T-helper 17 cell (primary cell): ENCODE measurements at places on chromosomes 2 and 18. TPM values are rescaled to one million over a fixed set of nuclear protein-coding genes. Genes with fewer than 3 reads are reported as not detected.

DNA sequence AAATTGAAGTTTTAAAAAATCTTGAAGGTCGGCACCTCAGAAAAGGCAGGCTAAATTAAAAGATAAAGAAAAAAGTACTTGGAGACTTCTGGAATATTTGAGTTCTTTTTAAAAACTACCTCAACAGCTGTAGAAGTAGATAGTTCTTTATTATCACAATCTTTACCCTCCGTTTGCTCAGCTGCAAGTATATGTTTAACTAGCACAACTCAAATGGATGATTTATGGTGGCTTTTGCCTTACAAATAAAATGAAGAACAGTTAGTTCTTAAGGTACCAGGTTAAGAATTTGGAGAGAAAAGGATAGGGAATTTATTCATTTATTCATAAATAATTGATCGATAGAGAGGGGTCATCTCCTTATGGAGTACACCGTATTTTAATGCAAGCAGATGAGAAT is 237.6 kb upstream of the FOSL2 start:
- no peak for DNase-seq

DNA sequence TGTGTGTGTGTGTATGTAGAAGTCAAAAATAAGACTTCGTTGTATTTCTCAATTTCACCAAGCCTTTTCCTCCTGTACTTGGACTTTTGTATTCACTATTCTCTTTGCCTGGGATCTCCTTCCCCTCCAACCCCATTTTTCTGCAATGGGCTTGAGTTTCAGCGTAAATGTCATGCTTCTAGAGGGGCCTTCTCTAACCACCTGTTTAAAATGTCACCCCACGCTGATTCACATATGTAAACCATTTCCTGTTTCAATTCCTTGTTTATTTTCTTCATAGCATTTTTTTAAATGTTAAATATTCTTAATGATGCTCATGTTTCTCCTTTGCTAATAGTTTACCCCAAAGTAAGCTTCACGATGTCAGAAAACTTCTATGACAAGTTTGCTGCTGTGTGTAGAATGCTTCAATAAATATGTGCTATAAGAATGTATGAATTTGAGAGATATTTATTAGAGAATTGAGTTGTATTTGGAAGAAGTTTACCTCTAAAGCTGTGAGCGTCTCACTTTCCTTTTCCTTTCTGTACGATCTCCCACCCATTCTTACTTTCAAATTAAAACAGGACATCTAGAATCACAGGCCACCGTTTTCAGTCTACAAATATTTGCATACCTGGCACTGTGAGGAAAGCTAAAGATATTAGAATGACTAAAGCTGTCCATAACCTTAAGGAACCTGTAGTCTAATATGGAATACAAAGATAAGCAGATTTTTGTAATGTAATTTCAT is 762.4 kb downstream of the LRRTM4 start:
- no peak for DNase-seq

GRCh38 chr2:227154986-227155774 is 8.8 kb downstream of the COL4A4 start:
- DNase-seq: no peak

DNA sequence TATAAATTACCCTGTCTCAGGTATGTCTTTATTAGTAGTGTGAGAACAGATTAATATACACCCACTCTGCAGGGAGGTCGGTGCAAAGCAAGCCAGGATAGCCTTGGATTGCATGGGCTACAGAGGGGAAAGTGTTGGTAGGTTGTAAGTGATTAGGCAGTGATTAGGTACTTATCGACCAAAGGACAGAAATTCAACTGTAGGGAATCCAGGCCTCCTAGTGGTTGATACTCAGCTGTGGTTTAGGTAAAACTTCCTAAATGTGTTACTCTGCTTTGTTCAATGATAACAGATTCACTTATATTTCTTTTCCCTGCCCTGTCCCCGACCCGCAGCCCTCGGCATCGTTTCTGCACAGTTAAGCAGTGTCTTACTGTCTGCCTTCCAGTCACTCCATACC is 444.0 kb downstream of the FIGN start:
- no peak for DNase-seq

- no peak for DNase-seq
These were observed 193.4 kb downstream of the HAUS1 start for GRCh38 chr18:46297621-46298020.

- DNase-seq: no peak
These were observed 679.2 kb downstream of the CNTNAP5 start for GRCh38 chr2:124704071-124704925.

GRCh38 chr18:69839497-69839896 is 108.2 kb downstream of the CD226 start:
- DNase-seq: no peak

- DNase-seq: no peak
These were observed 26.9 kb downstream of the C18orf63 start for GRCh38 chr18:74342416-74343043.

DNA sequence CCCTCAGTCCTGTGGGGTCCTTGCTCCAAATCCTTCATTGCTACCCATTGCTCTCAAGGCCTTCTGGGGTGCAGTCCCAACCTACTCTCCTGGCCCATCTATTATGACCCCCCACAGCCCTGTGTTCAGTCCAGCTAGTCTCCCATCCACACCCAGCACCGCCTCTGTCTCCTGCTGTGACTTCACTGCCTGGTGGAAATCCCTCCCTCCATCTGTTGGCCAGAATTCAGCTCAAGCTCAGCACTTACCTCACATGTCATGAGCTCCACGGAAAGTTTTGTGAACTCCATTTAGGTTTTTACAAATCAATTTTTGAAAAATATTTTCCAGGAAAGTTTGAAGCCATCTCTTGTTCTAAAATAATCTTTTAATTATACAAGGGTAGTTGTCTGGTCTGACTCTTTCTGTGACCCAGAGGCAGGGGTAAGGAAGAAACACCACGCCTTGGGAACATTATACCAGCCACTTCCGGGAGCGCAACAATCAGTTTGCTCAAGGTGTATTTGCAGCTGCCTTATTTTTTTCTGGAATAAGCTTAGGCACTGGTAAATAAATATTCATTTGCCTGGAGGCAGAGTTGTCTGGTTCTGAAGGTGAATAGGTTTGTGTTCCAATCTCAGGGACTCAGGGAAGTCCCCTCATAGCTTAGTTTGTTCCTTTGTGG is 110.8 kb downstream of the VIT start:
- DNase-seq: no peak

- no peak for DNase-seq
These were observed 38.7 kb downstream of the CCDC74A start for GRCh38 chr2:131566371-131566770.

GRCh38 chr2:20138696-20139095 is 86.2 kb downstream of the SDC1 start:
- DNase-seq: no peak

- DNase-seq: peak; percentile 23
These were observed 1.3 kb downstream of the CEP68 start for GRCh38 chr2:65057391-65058052.

DNA sequence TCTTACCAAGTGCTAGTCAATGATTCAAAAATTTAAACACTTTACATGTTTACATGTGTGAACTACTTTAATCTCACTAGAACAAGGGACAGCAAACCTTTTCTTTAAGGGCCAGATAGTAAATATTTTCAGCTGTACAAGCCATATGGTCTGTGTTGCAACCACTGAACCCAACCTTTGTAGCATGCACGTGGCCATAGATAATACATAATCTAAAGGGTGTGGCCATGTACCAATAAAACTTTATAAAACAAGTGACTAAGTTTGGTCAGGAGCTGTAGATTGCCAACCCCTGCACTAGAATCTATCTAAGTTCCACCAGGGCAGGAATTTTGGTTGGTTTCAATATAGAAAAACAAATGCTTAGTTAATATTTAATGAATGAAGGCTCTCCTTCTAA is 18.4 kb upstream of the SPRED2 start:
- no peak for DNase-seq

DNA sequence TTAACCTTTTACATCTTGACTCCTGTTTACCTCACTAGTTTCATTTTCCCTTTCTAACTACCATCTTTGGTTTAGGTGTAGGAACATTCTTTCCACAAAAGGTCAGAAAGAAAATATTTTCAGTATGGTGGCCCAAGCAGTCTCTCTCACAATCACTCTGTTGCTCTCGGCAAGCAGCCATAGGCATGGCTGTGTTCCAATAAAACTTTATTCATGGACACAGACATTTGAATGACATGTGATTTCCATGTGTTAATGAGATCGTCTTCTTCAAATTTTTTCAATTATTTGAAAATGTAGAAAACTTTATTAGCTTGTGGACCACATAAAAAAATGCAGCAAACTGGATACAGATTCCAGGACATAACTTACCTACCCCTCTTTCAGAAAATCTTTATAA is 109.7 kb upstream of the CNTNAP5 start:
- no peak for DNase-seq

- DNase-seq: no peak
These were observed 194.8 kb downstream of the MGAT5 start for GRCh38 chr2:134448650-134449049.

GRCh38 chr18:46398625-46399024 is 258.4 kb downstream of the LOXHD1 start:
- DNase-seq: no peak

DNA sequence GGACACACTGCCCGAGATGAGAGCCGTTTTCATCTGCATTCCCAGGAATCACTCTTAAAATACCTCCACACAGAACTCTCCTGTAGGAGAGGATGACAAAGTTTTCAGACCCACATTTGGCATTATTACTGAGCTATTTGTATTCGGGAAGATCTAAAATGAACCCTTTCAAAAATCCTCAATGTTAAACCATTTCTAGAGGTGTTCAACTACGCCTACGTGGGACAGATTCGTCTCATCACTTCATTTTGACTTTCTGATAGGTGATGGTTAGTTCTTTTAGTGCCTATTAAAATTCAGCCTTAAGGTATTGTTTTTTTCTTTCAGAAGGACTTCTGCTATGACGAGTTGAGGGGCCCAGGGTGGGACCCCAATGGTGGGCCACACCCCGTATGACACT is 71.4 kb upstream of the MGAT4A start:
- DNase-seq: no peak

- DNase-seq: no peak
These were observed 41.4 kb downstream of the PDIA6 start for GRCh38 chr2:10770956-10771750.

DNA sequence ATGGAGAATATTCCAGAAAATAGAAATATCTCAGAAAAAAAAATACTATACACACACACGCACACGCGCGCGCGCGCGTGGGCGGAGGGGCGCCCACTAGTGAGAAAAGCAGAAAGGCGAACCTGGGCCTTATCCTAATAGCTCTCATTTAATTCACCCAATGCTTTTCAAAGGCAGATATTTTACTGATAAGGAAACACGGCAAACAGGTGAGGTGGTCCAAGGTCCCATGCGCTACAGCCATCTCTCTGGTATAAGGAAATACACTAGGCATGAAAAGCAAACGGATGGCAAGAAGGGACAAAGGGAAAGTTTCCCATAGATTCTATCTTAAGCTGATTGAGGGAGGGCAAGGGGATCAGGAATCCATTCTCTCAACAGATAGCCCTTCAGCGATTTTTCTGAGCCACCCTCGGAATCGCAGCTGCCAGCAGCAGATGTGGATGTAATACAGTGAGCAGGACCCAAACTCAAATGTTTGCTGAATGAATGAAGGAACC is 136.7 kb downstream of the TMEM247 start:
- DNase-seq: peak; percentile 14

DNA sequence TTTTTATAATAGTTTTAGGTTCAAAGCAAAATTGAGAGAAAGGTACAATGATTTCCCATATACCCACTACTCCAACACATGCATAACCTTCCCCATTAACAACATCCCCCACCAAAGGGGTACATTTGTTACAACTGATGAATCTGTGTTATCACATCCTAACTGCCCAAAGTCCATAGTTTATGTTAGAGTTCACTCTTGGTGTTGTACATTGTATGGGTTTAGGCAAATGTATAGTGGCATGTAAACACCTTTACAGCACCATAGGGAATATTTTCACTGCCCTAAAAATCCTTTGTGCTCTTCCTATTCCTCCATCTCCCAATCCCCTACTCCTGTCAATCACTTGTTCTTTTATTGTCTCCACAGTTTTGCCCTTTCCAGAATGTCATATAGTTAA is 471.6 kb downstream of the CPS1 start:
- no peak for DNase-seq

- no peak for DNase-seq
These were observed 178.1 kb upstream of the CYP26B1 start for GRCh38 chr2:72325592-72326422.

- DNase-seq: no peak
These were observed 47.2 kb upstream of the CCDC141 start for GRCh38 chr2:179097131-179097530.

DNA sequence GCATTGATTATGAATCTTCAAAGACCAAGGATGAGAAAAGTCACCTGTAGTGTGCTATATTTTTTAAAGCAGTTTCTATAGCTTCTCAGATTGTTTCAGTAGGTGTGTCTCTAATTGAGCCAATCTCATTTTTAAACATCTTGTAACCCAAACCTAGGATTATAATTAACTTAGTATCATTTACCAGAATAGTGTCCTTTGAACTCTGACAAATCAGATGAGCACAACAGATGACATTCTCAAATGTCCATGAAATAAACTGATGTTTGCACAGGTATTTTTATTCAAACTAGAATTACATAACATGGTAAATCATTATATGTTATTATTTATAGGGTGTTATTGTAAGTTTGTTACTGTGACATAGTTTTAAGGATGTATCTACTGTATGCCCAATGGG is 126.1 kb upstream of the MAP3K20 start:
- DNase-seq: no peak

DNA sequence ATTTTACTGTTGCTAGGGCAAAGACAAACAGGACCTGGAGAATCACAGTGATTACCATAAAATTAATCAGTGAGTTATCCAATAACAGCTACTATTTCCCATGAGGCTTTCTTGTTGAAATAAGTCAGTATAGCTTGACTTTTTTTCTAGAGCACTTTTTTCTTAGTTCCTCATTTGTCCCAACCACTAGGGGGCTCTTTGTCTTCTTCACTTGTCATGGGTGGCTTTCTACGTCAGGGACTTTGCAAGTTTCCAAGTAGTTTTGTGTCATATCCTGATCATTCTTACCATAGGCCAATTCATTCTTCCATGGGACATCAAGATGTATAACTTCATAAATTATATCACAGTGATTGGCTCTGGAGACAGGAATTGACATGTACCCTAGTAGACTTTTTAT is 1019.6 kb upstream of the PIK3C3 start:
- DNase-seq: no peak

The SCN2A gene
- 0.07 TPM for total RNA-seq

The HOXD10 gene
- not detected for total RNA-seq

The MLPH gene
- total RNA-seq: not detected

The PKDCC gene
- 0.87 TPM for total RNA-seq

The SNTG2 gene
- 2.0 TPM for total RNA-seq

The DSG1 gene
- not detected for total RNA-seq

The CRYGD gene
- total RNA-seq: not detected

The C2orf80 gene
- total RNA-seq: not detected

The IL36B gene
- not detected for total RNA-seq

The CAPN14 gene
- 0.65 TPM for total RNA-seq

The PDE6D gene
- 21.6 TPM for total RNA-seq

The PHLPP1 gene
- total RNA-seq: 9.0 TPM

The PCARE gene
- not detected for total RNA-seq
